ENCODE measurements at places on chromosomes 12 and 14. TPM values are rescaled to one million over a fixed set of nuclear protein-coding genes. Genes with fewer than 3 reads are reported as not detected.

Gene TSPAN8
- 12.0 TPM for total RNA-seq

- no peak for DNase-seq
Measured at GRCh38 chr12:131833896-131834641, 5.9 kb downstream of the MMP17 start.

DNA sequence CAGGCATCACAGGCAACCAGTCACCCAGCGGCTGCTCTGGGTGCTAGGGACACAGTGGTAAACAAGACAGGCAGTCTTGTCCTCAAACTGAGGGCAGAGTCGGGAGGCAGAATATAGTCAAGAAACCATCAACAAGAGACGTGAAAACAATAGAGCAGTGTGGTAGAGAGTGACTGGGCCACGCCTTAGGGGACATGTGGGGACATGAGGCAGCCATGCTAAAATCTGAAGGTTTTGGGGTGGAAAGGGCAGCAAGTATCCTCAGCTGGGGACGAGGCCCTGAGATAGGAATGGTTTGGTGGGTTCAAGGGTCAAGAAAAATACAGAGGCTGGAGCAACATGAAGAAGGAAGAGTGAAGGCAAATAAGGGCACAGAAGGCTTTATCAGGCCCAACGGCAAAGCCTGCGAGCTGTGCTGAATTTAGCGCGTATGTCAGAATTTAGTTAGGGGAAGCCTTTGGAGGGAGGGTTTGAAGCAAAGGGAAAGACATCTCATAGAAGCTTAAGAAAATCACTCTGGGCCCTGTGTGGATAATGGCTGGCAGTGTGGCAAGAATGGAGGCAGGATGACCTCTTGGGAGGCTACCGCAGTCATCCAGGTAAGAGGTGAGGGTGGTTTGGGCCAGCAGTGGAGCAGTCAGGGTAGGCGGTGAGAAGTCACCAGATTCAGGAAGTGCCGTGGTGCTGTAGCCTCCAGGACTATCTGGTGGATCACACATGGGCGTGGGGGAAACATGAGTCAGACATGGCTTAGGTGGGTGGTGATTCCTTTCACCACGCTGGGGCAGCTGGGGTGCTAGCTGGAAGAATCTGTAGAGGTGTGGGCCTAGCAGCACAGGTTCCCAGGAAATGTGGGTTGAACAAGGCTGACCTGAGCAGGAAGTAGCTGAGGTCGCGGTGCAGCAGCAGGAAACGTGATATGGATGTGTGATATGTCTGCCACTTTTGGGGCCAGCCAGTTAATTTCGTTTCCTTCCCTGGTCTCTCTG is 3.0 kb downstream of the EVL start:
- peak; percentile 49 for DNase-seq

- DNase-seq: no peak
Measured at GRCh38 chr12:45559537-45559936, 170.0 kb upstream of the ARID2 start.

GRCh38 chr14:103398427-103399195 is 13.4 kb downstream of the MARK3 start:
- DNase-seq: no peak

GRCh38 chr14:89178800-89179535 is 238.1 kb downstream of the FOXN3 start:
- DNase-seq: no peak

- DNase-seq: no peak
Measured at GRCh38 chr14:48973151-48973550, 613.0 kb downstream of the RPS29 start.

DNA sequence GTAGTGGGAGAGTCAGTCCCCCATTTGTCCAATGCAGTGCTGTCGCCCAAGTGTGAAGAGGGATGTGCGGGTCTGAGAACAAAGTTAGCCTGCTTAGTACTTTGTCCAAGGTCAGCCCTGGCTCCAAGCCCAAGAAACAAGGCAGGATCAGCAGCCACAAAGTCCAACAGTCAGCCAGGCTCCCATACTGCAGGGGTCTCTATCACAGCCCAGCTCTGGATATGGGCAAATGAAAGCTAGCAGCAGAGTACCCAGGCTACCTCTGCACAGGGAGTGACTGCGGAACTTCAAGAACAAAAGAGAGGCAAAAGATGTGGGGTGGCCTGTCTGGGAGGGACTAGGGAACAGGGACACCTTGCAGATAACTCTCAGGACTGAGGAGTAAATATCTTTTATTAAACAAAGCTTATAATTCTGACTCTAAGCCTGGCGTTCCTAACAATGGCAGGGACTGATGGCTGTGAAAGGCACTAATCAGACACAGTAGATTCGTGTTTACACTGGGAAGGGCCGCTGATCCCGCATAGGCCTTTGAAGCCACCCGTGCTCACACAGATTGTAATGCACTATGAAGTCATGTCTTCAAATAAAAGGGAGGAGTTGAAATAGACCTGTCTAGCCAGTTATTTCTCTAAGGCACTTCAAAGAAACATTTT is 91.0 kb upstream of the EEA1 start:
- DNase-seq: no peak
